ENCODE measurements at places on chromosomes 1 and 21.

GRCh38 chr1:33727310-33727709 lies 136.6 kb upstream of the HMGB4 start:
- DNase-seq = no peak

DNA sequence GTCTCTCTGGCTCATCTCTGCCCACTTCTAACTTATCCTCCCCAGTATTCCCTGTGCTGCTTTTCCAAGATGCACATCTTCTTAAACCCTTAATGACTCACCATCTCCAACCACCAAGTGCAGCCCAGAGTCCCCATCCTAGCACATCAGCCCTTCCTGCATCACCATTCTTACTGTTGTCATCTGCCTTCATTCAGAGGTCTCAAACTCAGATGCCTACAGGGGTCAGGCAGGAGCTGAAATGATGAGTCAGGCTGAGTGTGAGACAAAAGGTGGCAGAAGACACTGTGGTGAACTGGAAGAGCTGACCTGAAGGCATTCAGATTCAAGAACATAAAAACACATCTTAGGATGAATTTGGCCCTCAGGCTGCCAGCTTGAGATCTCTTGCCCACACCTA lies 34.6 kb downstream of the OLFML2B start:
- no peak for DNase-seq

GRCh38 chr1:53435151-53435550 lies 24.0 kb upstream of the DMRTB1 start:
- no peak for DNase-seq

DNA sequence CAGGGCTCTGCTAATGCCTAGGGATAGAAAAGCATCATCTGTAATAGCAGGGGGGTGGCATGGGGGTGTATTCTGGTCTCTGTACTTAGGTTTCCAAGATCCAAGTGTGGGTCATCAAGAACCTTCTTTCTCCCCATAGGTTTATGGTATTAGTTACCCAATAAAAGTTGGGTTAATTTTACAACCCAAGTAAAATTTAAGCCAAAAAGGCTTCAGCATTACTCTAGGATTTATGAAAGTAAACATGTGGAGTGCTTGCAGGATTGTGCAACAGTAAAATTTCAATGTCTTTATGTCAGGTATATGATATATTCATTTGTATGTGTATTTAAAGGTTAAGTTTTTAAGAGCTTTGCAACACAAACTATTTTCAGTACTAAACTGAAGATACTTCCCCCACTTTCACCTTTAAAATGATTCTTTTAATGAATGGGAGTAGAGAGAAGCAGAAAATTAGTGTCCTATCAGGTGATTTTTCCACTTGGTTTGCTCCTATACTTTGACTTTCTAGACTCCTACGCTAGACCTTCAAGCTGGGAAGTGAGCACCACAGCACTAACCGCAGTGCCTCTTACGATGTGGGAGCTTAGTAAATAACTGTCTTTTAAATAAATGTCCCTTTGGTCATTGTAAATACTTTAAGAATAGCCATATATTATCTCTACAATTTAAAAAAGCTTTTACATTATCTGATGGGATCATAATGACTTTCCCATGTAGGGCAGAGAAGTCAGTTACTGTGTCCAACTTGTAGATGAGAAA lies 67.8 kb upstream of the UBE2U start:
- no peak for DNase-seq

- DNase-seq = no peak
Measured at GRCh38 chr1:27487966-27488884, 1.7 kb downstream of the WASF2 start.

DNA sequence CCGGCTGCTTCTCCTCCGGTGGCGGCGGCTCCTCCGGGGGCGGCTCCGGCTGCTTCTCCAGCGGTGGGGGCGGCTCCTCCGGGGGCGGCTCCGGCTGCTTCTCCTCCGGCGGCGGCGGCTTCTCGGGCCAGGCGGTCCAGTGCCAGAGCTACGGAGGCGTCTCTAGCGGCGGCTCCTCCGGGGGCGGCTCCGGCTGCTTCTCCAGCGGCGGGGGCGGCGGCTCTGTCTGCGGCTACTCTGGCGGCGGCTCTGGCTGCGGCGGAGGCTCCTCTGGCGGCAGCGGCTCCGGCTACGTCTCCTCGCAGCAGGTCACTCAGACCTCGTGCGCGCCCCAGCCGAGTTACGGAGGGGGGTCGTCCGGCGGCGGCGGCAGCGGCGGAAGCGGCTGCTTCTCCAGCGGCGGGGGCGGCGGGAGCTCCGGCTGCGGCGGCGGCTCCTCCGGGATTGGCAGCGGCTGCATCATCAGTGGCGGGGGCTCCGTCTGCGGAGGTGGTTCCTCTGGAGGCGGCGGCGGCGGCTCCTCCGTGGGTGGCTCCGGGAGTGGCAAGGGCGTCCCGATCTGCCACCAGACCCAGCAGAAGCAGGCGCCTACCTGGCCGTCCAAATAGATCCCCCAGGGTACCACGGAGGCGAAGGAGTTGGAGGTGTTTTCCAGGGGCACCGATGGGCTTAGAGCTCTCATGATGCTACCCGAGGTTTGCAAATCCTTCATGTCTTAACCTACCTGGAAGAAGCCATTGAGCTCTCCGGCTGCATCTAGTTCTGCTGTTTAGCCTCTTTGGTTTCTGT lies 2.0 kb downstream of the LORICRIN start:
- DNase-seq = no peak

- no peak for DNase-seq
Measured at GRCh38 chr1:182633657-182634281, 29.6 kb upstream of the RGS16 start.

DNA sequence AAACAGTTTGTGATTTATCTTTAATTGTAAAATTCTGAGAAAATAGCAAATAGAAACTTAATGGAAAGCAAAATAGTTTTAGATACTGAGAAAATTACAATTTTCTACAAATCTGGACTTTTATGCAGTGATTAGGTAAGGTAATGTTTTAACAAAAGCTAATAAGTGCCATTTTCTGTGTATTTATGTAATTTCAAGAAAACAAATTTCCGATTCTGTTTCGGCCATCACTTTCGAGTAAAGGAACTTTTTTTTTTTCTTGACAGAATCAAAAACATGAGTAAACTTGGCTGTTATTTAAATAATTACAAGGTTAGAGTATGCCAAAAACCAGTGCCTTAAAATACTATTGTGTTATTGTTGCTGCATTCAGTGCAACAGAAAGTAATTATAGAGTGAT lies 280.4 kb upstream of the C1orf105 start:
- DNase-seq = no peak

GRCh38 chr1:119943216-119943615 lies 46.9 kb upstream of the ADAM30 start:
- no peak for DNase-seq

DNA sequence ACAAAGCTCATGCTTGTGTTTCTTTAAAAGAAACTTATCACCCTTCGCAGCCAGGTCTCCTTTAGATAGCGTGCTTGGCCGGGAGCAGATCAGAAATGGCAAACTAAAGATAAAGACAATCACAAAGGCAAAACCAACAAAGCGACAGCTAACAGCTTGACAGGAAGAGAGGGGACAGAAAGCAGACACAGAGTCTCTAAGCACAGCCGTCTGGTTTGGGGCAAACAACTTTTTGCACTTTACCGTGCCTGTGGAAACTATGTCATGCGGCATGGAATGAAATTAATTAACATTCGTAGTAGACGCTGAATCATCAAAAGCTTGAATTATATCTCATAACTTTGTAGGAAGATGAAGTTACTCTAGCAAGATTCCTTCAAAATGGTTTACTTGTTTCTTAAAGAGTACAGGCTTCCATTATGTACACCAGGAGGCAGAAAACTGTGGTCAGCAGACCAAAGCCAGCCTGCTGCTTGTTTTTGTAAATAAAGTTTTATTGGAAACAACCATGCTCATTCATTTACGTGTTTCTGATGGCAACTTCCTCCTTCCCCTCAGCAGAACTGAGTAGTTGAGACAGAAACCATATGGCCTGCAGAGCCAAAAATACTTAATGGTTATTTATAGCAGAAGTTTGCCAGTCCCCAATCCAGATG lies 183.2 kb downstream of the KIF26B start:
- no peak for DNase-seq

- no peak for DNase-seq
Measured at GRCh38 chr1:118136187-118136941, 48.7 kb downstream of the SPAG17 start.

DNA sequence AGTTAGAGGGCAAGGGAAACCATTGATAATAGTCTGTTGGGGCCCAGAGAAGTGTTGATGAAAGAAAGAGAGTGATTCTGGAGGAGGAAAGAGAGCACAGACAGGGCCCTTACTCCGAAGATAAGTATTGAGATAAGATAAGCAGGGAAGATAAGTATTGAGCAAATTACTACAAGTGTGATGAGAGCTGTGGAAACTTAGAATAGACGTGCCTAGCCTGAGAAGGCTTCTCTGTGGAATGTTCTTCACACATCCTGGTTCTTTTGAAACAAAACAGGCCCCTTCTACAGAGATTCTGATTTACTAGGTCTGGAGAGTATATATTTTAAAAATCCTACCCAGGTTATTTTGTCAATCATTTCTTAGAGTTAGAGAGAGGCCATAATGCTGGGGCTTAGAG lies 26.4 kb downstream of the FNBP1L start:
- DNase-seq = no peak

GRCh38 chr1:150596976-150597375 lies 17.6 kb upstream of the MCL1 start:
- DNase-seq = no peak

DNA sequence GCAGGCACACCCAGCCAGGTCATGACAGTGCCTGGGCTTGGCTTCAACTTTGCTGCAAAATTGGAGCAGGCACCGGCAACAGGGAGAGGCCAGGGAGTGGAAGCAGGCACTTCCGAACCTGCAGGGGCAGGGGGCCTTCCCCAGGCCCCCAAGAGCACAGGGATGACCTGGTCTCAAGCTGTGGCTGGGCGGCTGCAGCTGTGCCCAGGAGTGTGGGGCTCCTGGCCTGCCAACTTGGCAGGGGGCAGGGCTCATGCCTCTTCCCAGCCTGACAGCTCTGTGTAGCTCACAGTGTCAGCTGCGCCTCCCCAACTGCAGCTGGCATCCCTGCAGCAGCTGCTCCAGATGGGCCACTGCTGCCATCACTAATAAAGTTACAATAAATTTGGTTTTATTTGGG lies 51.5 kb upstream of the SCYL3 start:
- no peak for DNase-seq
